ENCODE measurements at places on chromosomes 7 and 10.

GRCh38 chr10:107474650-107475049 lies 310.1 kb upstream of the SORCS1 start:
- no peak for DNase-seq

- no peak for DNase-seq
Observed at GRCh38 chr10:29472301-29473086, 162.3 kb downstream of the SVIL start.

- DNase-seq = no peak
Observed at GRCh38 chr10:6579183-6579903, 733 bp downstream of the PRKCQ start.

DNA sequence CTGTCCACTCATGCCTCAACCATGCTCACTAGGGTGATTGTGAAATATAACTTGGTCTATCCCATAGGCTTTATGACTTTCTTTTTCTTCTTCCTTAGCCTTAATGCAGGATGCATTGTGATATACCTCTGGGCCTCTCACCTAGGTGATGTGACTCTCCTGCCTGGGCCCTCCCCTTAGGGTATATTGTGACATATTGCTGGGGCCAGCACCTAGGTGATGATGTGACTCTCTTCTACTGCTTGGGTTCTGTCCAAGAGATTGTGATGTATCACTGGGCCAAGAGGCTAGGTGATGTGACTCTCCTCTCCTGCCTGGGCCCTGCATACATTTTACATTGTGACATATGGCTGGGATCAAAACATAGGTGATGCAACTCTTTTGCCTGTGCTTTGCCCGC lies 14.7 kb upstream of the ZNF107 start:
- DNase-seq = no peak

DNA sequence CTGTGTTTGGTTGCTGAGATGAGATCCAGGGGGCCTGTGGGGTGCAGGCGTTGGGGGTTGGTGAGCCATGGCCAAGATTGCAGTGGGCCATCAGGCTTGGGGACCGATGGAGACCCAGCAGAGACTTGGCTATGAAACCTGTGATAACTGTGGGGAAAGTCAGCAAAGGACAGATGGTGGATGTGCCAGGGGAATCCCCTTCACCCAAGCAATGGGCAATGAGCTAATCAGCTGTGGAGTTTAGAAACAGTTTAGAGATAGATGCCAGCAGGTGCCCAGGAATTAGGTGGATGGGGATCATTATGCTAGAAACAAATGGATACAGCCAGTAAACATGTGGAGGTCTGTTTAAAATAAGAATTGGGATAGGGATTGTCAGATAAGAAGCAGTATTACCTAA lies 151.4 kb upstream of the FERD3L start:
- DNase-seq = no peak

GRCh38 chr7:13288516-13288915 lies 601.1 kb downstream of the ARL4A start:
- no peak for DNase-seq

- no peak for DNase-seq
Observed at GRCh38 chr10:3624367-3624766, 160.6 kb downstream of the KLF6 start.

- DNase-seq = no peak
Observed at GRCh38 chr10:22002591-22003176, 846 bp downstream of the DNAJC1 start.

DNA sequence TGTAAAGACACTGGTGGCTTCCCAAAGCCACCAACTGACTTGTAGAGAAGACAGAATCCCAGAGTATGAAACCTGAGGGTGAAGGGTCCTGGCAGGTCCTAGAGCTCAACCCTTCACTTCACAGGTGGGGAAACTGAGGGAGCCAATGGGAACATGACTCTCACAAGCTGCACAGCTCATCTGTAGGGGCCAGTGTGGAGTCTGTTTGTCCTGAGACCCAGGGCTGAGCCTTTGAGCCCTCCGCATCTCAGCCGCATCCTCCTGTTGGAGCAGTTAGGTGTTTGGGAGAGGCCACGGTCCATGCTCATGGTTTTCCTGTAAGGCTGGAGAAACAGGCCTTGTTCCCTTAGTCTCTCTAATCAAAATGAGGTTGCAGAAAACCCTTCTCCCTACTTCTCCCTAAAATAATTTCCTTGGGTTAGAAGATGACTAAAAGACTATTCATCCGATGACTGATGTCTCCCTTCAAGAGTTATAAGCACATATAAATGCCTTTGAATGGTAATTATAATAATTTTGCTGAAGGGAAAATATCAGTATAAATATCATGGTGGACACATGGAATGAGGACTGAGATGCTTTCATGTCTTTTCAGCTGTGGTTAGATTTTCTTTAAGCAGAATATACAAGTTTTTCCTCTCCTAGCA lies 10.3 kb downstream of the HTRA1 start:
- DNase-seq = no peak

DNA sequence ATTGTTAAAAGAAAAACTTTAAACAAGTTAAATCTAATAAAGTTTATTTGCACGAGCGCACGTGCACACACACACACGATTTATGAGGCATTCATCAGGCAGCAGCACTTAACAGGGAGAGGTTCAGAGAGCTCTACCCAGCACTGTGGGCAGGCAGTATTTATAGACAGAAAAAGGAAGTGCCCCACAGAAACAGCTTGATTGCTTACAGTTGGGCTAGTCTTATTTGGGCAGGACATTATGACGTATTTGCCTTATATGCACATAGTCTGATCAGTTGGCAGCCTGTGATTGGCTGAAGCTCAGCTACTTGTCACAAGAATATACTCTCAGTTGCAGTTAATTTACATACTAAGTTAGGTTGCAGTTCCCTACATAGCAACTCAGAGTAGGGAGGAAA lies 1.2 kb upstream of the SDHAF3 start:
- DNase-seq = no peak

Measured in dorsolateral prefrontal cortex (tissue), 122 donors.